ENCODE measurements at places on chromosomes 13 and 19. TPM values are rescaled to one million over a fixed set of nuclear protein-coding genes. Genes with fewer than 3 reads are reported as not detected.

The ECSIT gene
- total RNA-seq, result 42.7 TPM

The SOX1 gene
- not detected for total RNA-seq

GRCh38 chr13:78182813-78183212 is 264.2 kb upstream of the EDNRB start:
- DNase-seq, result no peak

- no peak for DNase-seq
Observed at GRCh38 chr13:41652735-41653361, 195.5 kb downstream of the RGCC start.

DNA sequence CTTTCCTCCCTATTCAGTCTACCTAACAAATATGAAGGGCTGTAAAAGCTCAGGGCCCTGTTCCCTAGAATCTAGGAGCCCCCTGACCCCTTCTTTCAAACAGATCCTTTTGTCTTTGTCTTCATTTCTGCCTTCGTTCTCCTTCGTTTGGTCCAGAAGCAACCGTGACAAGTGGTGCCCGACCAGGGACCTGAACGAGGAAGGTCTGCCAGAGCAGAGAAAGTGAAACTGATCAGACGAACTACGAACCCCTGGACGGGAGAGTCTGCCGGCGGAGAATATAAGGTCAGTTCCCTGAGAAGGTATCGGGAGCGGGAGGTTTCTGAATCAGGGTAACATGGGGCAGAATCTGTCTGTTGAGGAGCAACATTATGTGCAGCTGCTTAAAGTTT is 751 bp downstream of the ERVK3-1 start:
- no peak for DNase-seq

- DNase-seq, result no peak
Observed at GRCh38 chr13:93899981-93900380, 579.5 kb downstream of the DCT start.

The GARIN5A gene
- total RNA-seq, result 0.82 TPM

GRCh38 chr13:32905063-32905863 is 111.0 kb upstream of the KL start:
- DNase-seq, result peak; percentile 26

- no peak for DNase-seq
Observed at GRCh38 chr13:20521364-20522115, 4.1 kb downstream of the CRYL1 start.

DNA sequence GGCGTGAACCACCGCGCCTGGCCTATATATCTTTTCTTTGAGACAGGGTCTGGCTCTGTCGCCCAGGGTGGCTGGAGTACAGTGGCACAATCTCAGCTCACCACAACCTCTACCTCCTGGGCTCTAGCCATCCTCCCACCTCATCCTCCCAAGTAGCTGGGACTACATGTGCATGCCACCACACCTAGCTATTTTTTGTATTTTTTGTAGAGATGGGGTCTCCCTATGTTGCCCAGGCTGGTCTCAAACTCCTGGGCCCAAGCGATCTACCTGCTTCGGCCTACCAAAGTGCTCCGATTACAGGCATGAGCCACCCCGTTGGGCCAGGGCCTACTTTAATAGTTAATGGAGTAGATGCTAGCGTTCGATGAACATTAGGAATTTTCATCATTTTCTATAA is 3.4 kb downstream of the TNPO2 start:
- DNase-seq, result no peak

The VSTM2B gene
- total RNA-seq, result not detected

- DNase-seq, result no peak
Observed at GRCh38 chr13:66216728-66217127, 1013.4 kb downstream of the PCDH9 start.

DNA sequence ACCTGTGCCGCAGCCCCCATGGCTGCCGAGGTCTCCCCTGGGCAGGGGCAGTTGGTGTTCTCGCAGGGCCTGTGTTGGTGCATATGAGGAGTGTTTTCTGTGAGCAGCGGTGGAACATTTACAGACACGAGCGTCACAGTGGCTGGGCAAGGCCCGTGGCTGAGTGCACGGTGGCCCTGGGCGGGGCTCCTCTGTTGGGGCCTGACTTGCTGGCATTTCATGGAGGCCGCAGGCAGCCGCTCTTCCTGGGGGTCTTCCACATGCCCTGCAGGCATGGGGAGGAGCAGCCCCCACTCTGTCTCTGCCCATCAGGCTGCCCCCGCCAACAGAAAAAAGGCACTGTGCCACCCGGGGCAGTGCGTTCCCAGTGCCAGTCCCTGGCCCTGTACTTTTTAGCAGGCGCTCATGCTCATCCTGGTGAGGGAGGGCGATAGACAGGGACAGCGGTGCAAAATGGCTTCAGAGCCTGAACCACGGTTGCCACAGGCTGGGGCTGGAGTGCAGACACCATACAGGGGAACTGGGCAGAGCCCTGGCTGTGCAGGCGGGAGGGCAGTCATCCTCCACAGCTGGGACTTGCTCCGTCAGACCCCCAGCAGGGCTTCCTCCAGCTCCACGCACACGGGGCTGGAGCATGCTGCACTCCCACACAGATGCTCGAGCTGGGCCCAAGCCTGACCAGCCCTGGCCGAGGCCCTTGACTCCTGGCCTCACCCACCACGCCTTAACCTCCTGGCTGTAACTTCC is 23.5 kb downstream of the TFDP1 start:
- no peak for DNase-seq

The NAPSA gene
- 5.1 TPM for total RNA-seq

GRCh38 chr19:38665950-38666662 is 18.7 kb downstream of the ACTN4 start:
- DNase-seq, result no peak

The LILRB3 gene
- total RNA-seq, result not detected

DNA sequence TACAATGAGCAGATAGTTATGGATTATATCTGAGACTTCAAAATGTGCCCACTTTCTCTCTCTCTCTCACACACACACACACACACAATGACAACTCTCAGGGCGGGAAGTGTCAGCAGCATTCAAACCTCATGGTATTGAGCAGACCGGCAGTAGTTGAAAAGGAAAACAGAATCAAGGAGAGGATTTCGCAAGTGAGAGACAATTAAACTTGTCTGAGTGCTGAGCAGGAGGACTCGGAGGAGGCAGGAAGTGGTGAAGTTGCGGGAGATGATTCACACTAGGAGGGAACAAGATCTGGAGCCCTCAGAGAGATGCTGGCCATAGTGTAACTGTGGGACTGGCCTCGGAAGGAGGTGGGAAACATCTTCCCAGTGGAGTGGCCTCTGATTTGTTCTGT is 353.1 kb downstream of the EFNB2 start:
- no peak for DNase-seq

The SERPINE3 gene
- total RNA-seq, result not detected

GRCh38 chr13:67829641-67830040 is 599.5 kb upstream of the PCDH9 start:
- DNase-seq, result no peak

GRCh38 chr13:72463561-72463960 is 263.9 kb downstream of the MZT1 start:
- no peak for DNase-seq

DNA sequence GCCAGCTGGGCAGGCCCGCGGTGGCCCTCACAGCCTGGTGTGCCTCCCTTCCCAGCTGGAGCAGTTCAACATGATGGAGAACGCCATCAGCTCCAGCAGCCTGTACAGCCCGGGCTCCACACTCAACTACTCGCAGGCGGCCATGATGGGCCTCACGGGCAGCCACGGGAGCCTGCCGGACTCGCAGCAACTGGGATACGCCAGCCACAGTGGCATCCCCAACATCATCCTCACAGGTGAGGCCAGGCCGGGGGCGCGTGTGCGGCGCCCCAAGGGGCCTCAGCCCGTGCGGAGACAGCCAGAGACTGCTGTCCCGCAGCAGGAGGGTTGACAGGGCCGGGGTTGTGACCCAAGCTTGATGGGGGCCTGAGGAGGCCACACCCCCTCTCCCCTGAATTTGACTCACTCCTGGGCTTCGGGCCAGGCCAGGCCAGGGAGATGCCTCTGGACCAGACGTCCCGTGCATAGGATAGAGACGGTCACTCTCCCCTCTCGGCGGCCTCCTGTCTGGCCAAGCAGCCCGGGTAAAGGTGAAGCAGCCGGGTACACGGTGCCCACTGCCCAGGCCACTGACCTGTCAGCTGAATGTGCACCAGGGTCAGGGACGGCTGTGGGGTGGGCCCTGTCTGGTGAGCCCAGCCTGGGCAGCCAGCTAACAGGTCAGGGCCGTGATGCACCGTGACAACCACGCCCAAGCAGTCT is 15.4 kb downstream of the COMP start:
- no peak for DNase-seq

- DNase-seq, result no peak
Observed at GRCh38 chr13:50107205-50107604, 92.0 kb downstream of the KCNRG start.

The ZNF813 gene
- total RNA-seq, result 3.4 TPM

- DNase-seq, result no peak
Observed at GRCh38 chr13:109204657-109205056, 575.2 kb downstream of the MYO16 start.
